Gastroesophageal sphincter (tissue), 4 donors: ENCODE measurements at places on chromosomes 13 and 19. TPM values are rescaled to one million over a fixed set of nuclear protein-coding genes. Genes with fewer than 3 reads are reported as not detected.
A peak's percentile ranks its signal among the peaks of the same experiment; 100 is the strongest.

SLITRK5 gene
- total RNA-seq = 0.47 TPM

RBM42 gene
- 79.2 TPM for total RNA-seq

TUBA3C gene
- not detected for total RNA-seq

LRRC63 gene
- total RNA-seq = not detected

ZNF888 gene
- 2.9 TPM for total RNA-seq

DNA sequence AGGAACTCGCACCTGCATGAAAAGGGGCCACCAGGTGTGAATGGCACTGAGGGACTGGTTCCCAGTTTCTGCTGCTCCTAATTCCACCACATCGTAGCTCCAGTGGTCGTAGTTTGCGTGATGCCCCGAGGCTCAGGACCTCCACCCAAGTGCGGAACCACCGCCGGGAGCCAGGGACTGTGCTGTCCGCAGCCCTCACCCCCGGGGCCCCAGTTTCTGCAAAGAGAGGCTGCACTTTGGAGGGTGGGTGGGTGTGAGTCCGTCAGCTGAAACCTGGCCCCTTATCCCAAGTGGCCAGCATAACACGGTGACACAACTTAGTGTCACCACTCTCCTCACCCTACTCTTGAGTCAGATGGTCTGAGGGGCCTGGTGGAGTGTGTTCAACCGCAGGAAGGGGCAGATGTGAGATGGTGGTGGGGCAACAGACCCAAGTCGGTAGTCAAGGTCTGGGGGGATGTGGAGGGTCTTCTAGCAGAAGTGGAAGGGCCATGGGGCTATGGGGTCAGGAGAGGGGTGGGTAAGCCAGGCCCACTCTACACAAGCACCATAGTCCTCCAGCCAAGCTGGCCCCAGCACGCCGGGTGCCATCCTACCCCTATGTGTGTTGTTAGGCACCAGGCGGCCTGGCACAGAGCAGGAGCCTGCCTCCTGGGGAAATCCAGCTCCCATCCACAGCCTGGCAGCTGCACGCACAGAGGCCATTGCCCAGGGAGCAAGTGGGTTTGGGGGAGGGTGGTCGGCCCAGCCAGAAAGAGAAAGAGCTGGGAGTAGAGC is 1301.6 kb downstream of the UQCRFS1 start:
- no peak for ATAC-seq
- H3K36me3 ChIP-seq = no peaks in the 10 kb centered on the region
- H3K27ac ChIP-seq = no peak overlapping the region
- H3K4me1 ChIP-seq = no peaks in the 10 kb centered on the region
- H3K27me3 ChIP-seq = no peaks in the 10 kb centered on the region

GRCh38 chr13:107275945-107276614 is 708.1 kb upstream of the ARGLU1 start:
- no peaks in the 10 kb centered on the region for H3K36me3 ChIP-seq
- ATAC-seq = no peak
- H3K27me3 ChIP-seq = no peaks in the 10 kb centered on the region
- no peaks in the 10 kb centered on the region for H3K4me1 ChIP-seq

DNA sequence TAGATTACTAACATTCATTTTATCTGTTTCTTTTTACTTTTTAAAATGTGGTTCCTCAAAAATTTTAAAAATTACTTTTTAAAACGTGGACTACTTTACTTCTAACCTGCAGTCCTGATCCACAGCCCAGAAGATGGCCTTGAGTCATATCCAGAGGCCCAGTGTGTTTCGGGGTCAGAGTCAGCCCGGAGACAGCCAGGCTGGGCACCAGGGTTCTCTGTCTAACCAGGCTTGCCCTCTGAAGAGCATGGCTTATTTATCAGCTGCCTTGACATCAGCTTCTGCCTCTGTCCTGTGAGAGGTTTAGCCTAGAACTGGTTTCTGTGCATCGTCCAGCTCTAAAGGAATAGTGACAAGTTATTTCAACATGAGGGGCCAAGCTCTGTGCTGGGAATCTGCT is 332.0 kb downstream of the FGF9 start:
- no peaks in the 10 kb centered on the region for H3K4me1 ChIP-seq
- no peak overlapping the region for H3K27ac ChIP-seq
- peaks cover 7% of the 10 kb centered on the region for H3K27me3 ChIP-seq
- H3K36me3 ChIP-seq = no peaks in the 10 kb centered on the region

- no peak for ATAC-seq
- no peaks in the 10 kb centered on the region for H3K36me3 ChIP-seq
- H3K4me1 ChIP-seq = no peaks in the 10 kb centered on the region
Measured at GRCh38 chr13:65260946-65261891, 1968.9 kb downstream of the PCDH9 start.

- no peak overlapping the region for H3K27ac ChIP-seq
- H3K4me3 ChIP-seq = no peak overlapping the region
- no peaks in the 10 kb centered on the region for H3K36me3 ChIP-seq
- H3K4me1 ChIP-seq = no peaks in the 10 kb centered on the region
Measured at GRCh38 chr13:91896547-91896946, 498.1 kb downstream of the GPC5 start.

DNA sequence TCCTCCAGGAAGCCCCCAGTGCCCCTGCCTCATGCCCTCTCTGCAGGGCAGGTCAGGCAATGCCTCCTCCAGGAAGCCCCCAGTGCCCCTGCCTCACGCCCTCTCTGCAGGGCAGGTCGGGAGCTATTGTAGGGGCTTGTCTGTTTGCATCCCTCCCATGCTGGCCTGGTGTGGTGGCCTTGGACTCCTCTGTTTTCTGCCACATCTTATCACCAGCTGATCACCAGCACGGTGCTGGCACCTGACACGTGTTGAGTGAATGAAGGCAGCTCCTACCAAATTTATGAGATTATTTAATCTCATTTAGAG is 51.5 kb upstream of the C13orf46 start:
- peak overlapping the region; percentile 81 for H3K27ac ChIP-seq
- H3K36me3 ChIP-seq = peaks cover 55% of the 10 kb centered on the region
- no peak overlapping the region for H3K4me3 ChIP-seq
- H3K4me1 ChIP-seq = no peaks in the 10 kb centered on the region

- H3K36me3 ChIP-seq = no peaks in the 10 kb centered on the region
- H3K4me3 ChIP-seq = no peak overlapping the region
- ATAC-seq = no peak
- no peaks in the 10 kb centered on the region for H3K4me1 ChIP-seq
- H3K27ac ChIP-seq = peak overlapping the region; percentile 65
- H3K27me3 ChIP-seq = no peaks in the 10 kb centered on the region
Measured at GRCh38 chr19:10768936-10769335, 51.1 kb downstream of the DNM2 start.

DNA sequence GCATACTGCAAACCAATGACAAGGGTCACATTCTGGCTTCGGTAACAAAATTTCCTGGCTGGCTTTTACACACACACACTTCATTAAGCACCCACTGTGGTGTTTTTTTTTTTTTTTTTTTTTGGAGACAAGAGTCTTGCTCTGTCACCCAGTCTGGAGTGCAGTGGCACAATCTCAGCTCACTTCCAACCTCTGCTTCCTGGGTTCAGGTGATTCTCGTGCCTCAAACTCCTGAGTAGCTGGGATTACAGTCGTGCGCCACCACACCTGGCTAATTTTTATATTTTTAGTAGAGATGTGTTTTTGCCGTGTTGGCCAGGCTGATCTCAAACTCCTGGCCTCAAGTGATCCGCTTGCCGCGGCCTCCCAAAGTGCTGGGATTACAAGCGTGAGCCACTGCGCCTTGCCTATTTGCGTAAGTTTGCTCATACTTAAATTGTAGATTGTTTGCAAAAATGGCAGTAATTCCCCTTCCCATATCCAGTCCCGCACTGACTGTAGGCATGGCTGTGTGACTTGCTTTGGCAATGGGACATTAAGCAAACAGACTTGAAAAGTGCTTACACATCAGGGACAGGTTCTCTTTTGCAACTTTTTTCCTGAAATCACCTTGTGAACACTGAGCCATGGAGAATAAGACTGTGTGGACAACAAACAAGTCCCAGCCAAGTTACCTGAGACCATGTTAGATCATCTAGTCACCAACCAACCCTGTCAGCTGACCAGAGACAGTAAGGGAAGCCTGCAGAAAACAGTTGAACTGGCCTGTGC is 42.1 kb upstream of the EBPL start:
- no peak for ATAC-seq
- no peaks in the 10 kb centered on the region for H3K4me1 ChIP-seq
- H3K27ac ChIP-seq = no peak overlapping the region
- H3K36me3 ChIP-seq = no peaks in the 10 kb centered on the region

DNA sequence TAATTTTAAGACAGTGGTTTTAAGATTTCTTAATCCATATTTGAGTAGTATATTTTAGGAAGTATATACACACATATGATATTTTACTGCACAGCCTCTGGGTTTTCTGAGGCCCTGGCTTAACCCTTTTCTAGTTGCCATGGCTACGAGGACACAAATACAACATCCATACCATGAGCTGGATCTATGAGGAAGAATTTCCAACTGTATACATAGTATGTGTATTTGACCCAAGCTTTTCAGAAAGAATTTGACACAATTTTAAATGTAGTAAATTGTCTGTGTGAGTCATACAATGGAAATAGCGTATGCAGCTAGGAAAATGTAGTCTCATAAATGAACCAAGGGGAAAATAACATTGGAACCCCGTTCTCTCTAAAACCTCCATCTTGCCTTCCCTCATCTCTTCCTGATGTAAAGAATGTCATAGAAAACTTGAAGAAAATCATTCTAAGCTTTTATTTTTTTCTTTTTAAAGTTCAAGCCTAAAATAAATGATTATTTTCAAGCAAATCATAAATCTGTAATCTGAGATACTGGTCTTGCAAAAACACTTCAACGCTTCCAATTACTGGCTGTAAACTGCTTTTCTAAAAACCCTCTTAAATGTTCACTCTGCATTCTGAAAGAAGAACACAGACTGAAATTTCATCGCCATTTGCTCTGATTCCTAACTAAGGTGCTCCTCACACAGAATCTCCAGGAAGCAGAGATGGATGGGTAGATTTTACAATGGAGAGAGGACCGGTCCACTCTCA is 172.4 kb downstream of the LACC1 start:
- no peaks in the 10 kb centered on the region for H3K36me3 ChIP-seq
- H3K27ac ChIP-seq = peak overlapping the region; percentile 76
- no peak for ATAC-seq
- H3K4me1 ChIP-seq = peaks cover 44% of the 10 kb centered on the region
- H3K27me3 ChIP-seq = no peaks in the 10 kb centered on the region
- H3K4me3 ChIP-seq = no peak overlapping the region

GRCh38 chr19:35285095-35285449 is 2.7 kb downstream of the HAMP start:
- no peak for ATAC-seq
- H3K27me3 ChIP-seq = peaks cover 63% of the 10 kb centered on the region
- H3K27ac ChIP-seq = no peak overlapping the region
- peaks cover 2% of the 10 kb centered on the region for H3K36me3 ChIP-seq

DNA sequence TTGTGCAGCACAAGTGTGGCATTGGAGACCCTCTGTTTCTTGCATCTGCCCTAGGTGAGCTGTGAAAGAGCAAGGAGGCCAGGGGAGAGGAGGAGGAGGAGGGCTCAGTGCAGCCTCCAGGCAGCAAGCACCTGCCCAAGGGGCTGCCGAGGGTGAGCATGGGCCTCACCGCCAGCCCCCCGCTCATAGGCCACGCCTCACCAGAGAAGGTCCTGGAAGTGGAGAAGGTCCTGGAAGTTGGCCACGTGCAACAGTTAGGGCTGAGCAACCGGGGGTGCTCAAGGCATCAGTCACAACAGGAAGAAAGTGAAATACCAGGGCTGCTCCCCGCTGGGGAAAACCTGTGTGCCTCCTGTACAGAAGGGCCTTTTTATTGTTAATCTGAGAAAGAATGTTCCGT is 168.9 kb downstream of the TEX29 start:
- H3K27me3 ChIP-seq = peaks cover 34% of the 10 kb centered on the region
- H3K4me3 ChIP-seq = no peak overlapping the region
- H3K36me3 ChIP-seq = no peaks in the 10 kb centered on the region
- no peak overlapping the region for H3K27ac ChIP-seq
- ATAC-seq = no peak

GRCh38 chr13:36360903-36361302 is 14.7 kb upstream of the SPART start:
- H3K4me3 ChIP-seq = no peak overlapping the region
- ATAC-seq = no peak
- no peak overlapping the region for H3K27ac ChIP-seq
- no peaks in the 10 kb centered on the region for H3K27me3 ChIP-seq
- H3K36me3 ChIP-seq = peaks cover 3% of the 10 kb centered on the region
- peaks cover 39% of the 10 kb centered on the region for H3K4me1 ChIP-seq

DNA sequence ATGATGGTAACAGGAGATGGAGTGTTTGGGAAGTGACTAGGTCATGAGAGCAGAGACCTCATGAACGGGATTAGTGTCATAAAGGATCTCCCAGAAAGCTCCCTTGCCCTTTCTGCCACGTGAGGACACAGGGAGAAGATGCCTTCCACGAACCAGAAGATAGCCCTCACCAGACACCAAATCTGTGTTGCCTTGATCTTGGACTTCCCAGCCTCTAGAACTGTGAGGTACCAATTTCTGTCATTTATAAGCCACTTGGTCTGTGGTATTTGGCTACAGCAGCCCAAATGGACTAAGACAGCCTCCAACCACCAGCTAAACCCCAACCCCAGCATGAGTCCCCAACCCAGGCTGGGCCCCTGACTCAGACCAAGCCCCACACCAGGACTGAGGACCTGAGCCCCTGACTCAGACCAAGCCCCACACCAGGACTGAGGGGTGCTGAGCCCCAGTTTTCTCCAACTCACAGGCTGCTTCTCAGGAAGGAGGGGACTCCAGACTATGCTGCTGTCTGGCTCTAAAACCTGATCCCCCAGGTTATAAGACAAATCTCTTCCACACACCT is 54.1 kb downstream of the PTPRS start:
- H3K27ac ChIP-seq = peak overlapping the region; percentile 38
- no peaks in the 10 kb centered on the region for H3K27me3 ChIP-seq
- no peaks in the 10 kb centered on the region for H3K36me3 ChIP-seq
- peaks cover 76% of the 10 kb centered on the region for H3K4me1 ChIP-seq
- ATAC-seq = no peak
- H3K4me3 ChIP-seq = no peak overlapping the region

GRCh38 chr19:18416778-18417249 is 2.4 kb upstream of the SSBP4 start:
- H3K27me3 ChIP-seq = no peaks in the 10 kb centered on the region
- H3K4me1 ChIP-seq = no peaks in the 10 kb centered on the region
- ATAC-seq = peak; percentile 65
- H3K36me3 ChIP-seq = no peaks in the 10 kb centered on the region
- H3K27ac ChIP-seq = peak overlapping the region; percentile 92

DNA sequence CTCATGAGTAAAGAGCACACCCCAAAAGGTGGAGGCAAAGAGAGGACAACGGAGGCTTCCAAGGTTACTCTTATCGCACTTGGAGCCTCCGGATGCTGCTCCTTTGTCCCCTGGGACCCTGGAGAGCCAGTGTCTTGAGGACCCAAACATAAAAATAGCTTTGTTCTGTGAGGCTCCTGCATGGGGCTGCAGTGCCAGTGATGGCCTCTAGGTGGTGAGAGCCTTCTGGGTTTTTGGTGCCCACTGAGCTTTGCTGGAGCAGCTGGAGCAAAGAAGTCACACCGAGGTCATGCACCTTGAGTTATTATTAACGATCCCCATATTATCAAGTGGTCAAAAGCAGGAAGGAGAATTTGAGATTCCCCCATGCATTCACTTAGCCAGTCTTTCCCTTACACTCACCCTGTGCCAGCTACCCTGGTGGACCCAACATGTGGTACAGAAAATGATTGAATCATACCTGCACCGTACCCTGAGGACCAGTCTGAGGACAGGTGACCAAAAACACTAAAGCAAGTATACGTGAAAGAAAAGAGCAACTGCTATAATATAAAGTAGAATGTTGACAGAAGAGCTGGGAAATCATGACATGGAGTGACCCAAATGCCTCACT is 41.5 kb downstream of the ZNF682 start:
- ATAC-seq = no peak
- no peak overlapping the region for H3K27ac ChIP-seq
- H3K4me3 ChIP-seq = no peak overlapping the region
- no peaks in the 10 kb centered on the region for H3K4me1 ChIP-seq
- H3K27me3 ChIP-seq = no peaks in the 10 kb centered on the region
